Kidney capillary endothelial cell (primary cell): ENCODE measurements at places on chromosomes 7 and 10.

DNA sequence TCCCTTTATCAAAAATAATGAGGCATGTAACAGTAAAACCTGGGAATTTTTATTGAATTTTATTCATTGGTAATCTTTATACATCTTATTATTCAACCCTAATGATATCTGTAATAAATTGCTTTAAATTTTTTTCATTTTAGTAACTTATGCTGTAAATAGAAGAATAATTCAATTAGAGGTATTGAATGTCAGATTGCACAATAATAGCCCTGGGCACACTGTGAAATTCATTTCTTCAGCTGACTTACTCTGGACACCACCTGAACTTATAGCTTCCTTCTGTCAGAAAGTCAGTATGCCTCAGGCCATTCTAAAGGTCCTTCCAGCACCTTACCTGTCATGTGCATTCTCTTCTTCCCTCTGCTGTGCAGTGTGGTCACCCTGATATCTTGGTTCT lies 59.2 kb downstream of the ADAM22 start:
- DNase-seq, result no peak

DNA sequence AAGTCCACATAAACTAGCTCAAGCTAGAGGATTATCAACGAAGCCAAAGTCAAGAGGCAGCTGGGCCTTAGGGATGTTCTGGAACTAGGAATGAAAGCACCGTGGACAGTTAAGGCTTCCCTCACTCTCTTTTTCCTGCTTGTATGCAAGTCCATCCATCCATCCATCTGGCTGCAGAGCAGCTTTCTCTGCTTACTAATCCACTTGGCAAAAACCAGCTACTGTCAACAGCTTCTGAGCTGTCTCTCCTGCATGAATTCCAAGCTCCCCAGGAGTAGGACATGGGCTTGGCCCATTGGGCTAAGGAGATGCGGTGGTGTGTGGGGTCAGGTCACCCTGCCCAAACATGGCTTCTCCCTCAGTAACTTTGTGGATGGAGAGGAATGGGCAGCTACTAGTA lies 66.2 kb downstream of the NAMPT start:
- DNase-seq, result no peak

GRCh38 chr10:100731407-100732240 lies 13.8 kb upstream of the PAX2 start:
- no peak for DNase-seq

- no peak for DNase-seq
Observed at GRCh38 chr10:75528392-75528791, 97.0 kb downstream of the LRMDA start.

DNA sequence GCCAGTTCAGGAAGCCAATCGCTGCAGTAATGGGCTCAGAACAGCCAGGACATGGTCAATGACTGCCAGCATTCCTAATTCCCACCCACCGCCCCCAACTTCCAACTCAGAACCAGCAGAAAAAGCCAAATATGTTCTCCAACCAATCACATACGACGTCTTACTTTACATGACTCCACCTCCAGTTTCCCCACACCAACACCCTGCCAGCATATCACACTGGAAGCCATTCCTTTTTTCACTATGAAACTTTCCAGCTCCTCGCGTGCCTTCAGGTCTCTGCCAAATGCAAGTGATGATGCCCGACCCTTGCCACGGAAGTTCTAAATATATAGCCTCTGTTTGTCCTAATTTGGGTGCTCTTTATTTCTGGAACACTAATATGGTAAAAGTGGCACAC lies 12.5 kb downstream of the NPS start:
- no peak for DNase-seq

GRCh38 chr10:68781613-68782574 lies 45.4 kb upstream of the STOX1 start:
- no peak for DNase-seq

DNA sequence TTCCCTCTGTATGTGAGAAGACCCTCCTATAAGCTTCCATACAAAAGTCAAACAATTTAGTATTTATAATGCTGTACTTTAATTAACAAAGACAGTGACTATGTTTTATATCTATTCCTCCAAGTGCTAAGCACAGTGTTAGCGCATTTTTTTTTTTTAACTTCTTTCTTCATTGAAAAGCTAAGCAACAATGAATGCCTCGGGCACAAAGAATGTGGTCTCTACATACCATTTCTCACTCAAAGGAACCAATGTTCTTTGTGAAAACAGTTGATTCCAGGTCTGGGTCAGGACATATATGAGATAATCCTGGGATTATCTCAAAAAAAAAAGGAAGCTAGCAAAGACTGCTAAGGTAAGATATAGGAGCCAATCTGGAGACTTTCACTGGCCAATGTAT lies 26.2 kb upstream of the REEP3 start:
- DNase-seq, result no peak

DNA sequence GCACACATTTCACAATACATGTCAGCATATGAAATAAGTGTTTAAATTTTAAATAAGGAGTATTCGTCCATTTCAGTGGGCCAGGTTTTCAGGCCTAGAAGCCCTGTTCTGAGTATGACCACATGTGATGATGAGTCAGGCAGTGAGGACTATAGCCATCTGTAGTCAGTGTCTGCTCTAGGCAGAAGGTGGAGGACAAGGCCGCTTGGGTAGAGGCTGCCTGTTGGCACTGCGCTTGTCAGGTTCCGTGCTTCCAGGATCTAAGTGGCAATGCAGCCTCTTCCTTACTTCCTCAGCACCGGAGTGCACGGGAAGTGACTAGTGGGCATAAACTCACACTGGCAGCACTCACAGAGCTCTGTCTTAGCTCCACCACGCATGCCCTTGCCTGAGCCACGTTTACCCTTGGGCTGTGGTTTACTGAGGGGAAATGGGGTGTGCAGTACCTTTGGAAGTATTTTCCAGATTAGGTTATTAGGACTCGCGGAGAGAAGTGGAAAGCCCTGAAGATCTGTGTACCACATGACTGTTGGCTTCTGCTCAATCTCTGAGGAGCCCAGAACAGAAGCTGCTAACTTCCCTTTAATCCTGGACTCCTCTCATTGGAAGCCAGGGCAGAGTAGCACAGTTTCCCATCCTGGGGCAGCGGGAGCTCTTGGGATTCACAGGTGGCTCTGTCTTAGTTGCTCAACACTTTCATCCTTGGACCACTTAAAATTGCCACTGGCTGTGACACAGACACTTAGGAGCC lies 87.5 kb upstream of the GJD4 start:
- DNase-seq, result no peak

DNA sequence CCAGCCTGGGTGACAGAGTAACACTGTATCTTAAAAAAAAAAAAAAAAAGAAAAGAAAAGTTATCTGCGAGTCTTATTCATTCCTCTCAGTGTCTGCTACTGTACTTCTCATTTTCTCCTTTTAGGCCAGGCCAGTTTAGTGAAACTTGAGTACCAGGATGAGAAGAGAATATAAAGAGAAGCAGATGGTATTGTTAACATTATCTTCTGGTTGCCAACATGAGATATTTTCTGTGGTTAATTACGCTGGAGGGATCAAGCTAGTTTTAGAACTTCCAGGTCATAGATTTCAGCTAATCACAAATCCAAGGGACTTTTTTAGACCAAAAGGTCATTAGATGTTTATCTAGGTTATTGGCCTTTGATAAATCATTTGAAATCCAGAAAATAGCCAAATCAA lies 252.6 kb upstream of the SMIM30 start:
- DNase-seq, result no peak

DNA sequence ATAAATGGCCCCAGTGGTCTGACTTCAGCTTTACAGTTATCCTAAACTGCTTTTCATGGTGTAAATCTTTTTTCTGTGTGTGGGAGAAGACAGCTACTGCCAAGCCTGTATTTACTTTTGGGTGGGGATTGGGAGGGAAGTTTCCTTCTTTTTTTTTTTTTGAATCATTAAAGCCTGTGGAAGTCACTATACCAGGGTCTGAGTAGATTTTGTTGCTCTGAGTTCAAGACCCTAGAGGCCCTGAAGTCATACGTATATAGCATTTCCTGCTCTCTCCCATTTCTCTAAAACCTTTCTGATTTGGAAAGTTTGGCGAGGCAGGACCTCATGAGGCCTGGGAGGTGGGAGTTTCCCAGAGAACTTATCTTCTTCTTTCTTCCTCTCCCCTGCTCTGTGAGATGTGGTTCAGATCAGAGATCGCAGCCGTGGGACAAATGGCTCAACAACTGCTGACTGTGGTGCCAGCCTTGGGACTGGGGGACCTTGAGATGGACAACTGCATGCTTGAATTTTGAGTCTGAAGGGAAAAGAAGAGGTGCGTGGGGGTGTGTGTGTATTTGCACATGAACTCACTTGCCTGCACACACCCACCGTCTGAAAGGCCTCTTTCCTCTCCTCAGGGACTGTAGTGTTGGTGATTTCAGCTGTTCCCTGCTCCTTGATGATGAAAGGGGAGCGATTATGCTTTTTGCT lies 18.1 kb downstream of the LRMDA start:
- no peak for DNase-seq

DNA sequence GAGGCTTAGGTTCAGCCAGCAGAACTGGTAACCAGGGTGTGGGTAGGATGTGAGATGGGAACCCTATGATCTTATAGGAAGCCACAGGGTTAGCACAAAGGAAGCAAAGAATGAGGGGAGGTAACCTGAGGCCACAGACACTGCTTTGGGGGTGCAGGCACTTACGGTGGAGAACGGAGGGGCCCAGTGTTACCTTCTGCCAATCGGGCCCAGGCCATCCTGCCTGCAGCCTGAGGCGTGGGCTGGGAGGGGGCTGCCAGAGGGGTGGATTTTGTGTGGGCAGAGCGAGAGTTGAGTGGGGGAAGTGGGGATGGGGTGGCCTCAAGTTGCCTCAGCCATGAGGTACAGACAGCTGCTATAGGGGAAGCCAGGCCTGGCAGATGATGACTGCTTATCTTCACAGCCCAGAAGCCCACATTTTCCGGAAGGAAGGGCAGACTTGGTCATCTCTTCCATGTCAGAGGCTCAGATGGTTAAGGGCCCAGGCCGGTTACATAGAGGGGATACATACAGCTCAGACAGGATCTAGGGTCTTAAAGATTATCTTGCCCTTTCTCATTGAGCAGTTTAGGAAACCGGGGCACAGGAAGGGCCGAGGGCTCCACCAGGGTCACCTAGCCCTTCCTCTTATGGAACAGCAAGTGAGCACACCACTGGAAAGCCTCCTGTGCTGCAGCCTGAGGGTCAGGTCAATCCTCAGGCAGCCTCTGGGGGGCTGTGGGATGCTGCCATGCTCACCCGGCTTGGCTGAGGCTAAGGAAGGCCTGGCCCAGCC lies 24.4 kb upstream of the VSIR start:
- DNase-seq, result peak; percentile 19

DNA sequence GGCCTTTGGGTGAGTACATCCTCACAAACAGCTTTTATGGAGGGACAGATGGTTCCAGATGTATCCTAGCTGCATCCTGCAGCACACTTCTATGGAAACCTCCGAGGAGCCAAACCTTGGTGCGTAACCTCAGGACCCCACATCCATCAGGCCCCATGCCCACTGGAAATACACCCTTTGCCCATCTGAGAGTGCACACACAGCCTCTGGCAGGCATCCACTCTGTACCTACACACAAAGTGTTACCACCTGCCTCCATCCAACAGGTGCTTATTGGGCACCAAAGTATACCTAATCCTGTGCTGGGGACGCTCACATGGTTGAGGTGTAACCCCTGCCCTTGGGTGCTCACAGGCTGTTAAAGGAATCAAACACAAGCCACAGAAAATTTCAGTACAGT lies 117.9 kb downstream of the ADCY1 start:
- DNase-seq, result no peak

DNA sequence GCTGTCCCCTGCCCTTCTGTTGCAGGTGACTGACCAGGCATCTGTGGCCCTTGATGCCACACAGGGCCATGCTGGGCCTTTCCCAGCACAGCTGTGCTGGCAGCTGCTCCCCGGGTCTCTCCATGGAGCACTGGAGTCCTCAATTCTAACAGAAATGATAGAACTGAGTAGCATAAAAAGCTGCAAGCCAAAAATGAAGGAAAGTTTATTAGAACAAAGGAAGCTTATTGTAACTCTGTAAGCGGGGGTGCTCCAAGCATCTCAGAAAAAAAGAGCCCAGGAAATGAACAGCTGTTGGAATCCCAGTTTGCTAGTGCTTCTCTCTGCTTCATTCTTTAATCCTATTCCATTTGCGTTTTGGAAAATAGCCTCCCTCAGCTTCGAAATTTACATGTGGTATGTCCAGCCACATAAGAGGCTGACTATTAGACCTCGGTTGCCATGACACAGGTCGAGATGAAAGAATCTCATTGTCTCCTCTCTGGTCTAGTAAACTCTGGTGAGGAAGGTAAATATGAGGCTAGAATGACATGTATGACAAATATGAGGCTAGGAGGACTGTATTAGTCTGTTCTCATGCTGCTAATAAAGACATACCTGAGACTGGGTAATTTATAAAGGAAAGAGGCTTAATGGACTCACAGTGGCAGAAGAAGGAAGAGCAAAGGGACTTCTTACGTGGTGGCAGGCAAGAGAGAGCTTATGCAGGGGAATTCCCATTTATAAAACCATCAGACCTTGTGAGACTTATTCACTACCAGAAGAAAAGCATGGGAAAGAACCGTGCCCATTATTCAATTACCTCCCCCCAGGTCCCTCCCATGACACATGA lies 23.7 kb downstream of the EPDR1 start:
- DNase-seq, result no peak

DNA sequence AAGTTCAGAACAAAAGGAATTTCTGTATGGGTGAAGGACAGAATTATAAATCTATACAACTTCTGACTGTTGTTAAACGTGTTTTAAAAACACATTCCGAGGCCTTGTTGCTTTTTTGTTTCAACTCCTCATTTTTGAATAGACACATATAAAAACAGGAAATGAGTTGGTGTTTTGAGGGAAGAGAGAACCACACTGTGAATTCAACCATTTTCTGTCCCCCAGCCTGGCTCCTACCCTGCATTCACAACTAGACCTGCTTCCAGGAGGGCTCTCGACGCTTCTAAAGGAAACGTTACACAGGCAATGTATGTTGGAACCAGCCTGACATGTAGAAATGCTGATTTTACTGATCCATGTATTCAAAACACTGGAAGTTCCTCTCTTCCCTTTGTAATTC lies 76.5 kb downstream of the OR13A1 start:
- no peak for DNase-seq

GRCh38 chr7:39306016-39306570 lies 260.1 kb upstream of the YAE1 start:
- DNase-seq, result no peak

- no peak for DNase-seq
Observed at GRCh38 chr7:89247207-89247606, 451.7 kb upstream of the TEX47 start.
